SJSA1 (cell line): ENCODE measurements at places on chromosomes 11 and 22.
A peak's percentile ranks its signal among the peaks of the same experiment; 100 is the strongest.

GRCh38 chr11:46238078-46238966 lies 39.1 kb upstream of the CREB3L1 start:
- DNase-seq: peak; percentile 67

GRCh38 chr22:48313175-48313830 lies 1514.4 kb downstream of the BRD1 start:
- no peak for DNase-seq

DNA sequence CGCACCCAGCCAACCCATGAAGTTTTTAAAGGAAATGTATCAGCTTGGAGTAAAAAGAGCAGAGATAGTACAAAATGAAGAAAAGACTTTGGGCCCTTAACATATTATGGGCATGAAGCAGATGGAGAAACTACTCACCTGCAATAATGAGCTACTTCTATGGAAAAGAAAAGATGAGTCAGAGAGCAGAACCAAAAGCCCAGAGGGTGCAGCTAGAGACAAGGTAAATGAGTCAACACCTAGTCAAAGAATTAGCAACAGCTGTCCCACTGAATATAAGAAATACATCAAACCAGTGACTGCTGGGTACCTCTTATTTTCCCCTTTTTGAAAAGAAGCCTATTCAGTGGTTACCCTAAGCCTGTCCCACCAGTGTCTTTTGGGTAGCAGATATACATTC lies 61.8 kb downstream of the RPL27A start:
- no peak for DNase-seq

GRCh38 chr22:45093609-45094008 lies 70.1 kb upstream of the NUP50 start:
- no peak for DNase-seq

DNA sequence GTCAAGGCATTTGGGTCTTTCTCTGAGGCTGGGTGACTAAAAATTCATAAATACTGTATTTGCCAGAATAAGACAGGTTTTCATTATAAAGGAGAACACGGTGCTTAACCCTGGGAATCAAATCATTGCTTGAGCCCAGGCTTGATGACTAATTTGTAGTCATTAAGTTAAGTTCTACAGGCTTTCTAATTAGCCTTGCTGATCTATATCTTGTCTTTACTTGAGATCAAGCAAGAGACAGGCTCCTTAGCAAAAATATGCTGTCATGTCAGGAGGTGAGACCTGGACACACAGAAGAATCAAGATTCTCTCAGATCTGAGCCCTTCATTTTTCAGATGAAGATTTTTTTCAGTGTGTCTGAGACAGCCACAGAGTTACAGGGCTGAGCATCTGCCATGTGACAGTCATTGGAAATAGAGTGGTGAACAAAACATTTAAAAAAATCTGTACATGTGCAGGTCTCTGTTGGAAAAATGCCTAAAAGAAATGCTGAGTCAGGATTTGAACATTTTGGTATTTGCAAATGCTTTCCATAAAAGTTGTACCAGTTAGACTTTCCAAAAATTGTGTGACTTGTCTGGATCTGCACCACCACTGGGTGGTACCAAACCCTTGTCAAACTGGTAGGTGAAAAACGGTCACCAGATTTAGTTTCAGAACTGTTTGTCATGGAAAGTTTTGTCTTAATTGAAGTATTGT lies 14.6 kb downstream of the ACAT1 start:
- DNase-seq: no peak

- no peak for DNase-seq
These were observed 155.7 kb downstream of the CWF19L2 start for GRCh38 chr11:107301878-107302277.

GRCh38 chr11:93648158-93648557 lies 13.3 kb upstream of the CEP295 start:
- no peak for DNase-seq

GRCh38 chr22:22235558-22235957 lies 9.0 kb upstream of the VPREB1 start:
- DNase-seq: no peak

DNA sequence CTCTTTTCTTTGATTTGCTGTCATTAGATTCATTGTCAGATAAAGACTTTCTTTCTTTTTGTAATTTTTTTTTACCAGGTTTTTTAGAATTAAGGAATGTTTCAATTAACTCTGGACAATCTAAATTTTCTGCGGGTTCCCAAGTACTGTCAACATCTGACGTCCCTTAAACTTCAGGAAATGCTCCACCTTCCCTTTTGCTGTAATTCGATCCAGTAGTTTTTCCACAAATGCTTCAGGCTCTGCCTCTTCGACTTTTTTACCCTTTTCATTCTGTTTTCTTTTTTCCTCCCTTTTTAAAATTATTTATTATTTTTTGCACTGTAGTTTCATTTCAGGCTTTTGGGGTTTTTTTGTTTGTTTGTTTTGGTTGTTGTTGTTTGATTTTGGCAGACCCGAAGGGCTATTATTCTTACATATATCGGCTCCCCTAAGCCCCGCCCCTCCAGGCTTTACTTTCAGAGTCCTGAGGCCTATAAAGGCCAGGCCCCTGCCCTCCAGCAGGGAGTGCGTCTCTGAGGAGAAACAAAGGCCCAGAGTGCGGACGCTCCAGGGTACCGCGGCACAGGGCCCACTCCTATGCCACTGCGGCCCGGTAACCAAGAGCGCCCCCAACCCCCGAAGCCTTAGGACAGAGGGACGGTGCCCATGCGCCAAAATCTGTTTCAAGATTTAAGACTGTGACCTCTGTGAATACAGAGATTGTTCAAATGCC lies 116.4 kb downstream of the TYR start:
- no peak for DNase-seq

DNA sequence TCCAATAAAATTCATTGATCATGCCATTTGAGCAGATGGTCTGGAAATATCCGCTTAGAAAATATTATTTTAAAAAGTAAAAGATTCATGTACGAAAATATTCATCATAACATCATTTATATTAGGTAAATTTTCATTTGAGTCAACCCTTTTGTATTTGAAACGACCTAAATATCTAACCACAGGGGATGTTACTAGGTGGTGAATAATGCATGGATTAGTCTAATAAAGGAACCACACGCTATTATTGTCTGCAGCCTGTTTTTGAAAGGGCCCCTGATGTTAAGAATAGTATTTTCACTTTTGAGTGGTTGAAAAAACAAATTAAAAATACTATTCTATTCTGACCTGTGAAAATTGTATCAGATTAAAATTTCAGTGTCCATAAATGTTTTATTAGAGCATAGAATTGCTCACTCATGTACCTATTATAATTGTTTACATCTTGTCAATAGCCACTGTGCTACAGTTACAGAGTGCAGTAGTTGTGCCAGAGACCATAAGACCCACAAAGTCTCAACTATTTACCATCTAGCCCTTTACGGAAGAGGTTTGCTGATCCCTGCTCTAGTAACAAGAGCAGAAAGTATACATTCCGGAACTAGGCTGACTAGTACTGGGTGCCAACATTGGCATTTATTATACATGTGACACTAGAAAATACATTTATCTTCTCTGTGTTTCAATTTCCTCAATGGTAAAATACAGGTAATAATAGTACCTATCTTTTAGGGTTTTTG lies 176.1 kb downstream of the LRRC4C start:
- DNase-seq: no peak
